ENCODE measurements at places on chromosomes 6 and 20. TPM values are rescaled to one million over a fixed set of nuclear protein-coding genes. Genes with fewer than 3 reads are reported as not detected.
A peak's percentile ranks its signal among the peaks of the same experiment; 100 is the strongest.

GRCh38 chr20:61024390-61024789 is 227.7 kb upstream of the CDH4 start:
- DNase-seq, result no peak

GRCh38 chr6:27679308-27679963 is 206.5 kb upstream of the ZNF184 start:
- DNase-seq, result no peak

The MATN4 gene
- 0.22 TPM for total RNA-seq

DNA sequence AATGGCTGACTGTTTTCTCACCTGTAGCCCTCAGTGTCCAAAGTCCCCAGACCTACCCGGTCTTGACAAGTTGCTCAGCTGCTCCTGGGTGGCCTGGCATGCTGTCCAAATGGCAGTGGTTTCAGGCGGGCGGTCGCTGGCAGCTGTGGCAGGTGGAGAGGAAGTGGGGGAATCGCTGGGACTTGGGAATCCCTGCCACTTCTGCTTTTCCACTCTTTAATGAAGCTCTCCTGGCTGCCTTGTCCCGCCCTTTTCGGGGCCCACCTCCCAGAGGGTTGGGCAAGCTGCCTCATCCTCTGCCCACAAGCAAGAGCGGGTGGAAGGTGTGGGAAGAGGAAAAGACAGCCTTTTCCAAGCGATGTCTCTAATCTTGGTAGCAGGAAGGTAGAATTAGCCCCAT is at the start of gene OCSTAMP:
OCSTAMP (minus strand) TSS at position 194 of the 400 bp plus-strand sequence; CDS start at position 100, 94 bp downstream.
- no peak for DNase-seq

- no peak for DNase-seq
Measured at GRCh38 chr20:11012975-11013374, 339.2 kb upstream of the JAG1 start.

- DNase-seq, result peak; percentile 69
Measured at GRCh38 chr6:111711476-111711875, 105.8 kb upstream of the TRAF3IP2 start.

DNA sequence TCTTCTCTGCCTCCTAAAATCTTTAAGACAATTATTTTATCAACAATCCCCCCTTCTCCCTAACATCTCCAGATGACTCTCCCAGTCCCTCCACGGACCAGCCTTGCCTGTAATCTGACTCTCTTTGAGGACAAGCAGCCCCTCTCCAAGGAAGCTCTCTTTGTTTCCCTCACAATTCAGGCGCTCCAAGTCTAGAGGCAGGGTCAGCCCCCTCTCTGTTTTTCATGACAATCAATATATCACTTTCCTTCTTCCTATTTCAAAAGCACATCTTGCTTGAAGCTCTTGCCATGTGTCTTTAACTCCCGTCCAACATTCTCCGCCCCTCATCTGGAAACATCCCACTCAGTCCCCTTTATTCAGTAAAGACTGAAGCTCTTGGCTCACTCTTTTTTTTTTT is 393.4 kb upstream of the SULF2 start:
- no peak for DNase-seq

The TAF4 gene
- total RNA-seq, result 20.1 TPM

DNA sequence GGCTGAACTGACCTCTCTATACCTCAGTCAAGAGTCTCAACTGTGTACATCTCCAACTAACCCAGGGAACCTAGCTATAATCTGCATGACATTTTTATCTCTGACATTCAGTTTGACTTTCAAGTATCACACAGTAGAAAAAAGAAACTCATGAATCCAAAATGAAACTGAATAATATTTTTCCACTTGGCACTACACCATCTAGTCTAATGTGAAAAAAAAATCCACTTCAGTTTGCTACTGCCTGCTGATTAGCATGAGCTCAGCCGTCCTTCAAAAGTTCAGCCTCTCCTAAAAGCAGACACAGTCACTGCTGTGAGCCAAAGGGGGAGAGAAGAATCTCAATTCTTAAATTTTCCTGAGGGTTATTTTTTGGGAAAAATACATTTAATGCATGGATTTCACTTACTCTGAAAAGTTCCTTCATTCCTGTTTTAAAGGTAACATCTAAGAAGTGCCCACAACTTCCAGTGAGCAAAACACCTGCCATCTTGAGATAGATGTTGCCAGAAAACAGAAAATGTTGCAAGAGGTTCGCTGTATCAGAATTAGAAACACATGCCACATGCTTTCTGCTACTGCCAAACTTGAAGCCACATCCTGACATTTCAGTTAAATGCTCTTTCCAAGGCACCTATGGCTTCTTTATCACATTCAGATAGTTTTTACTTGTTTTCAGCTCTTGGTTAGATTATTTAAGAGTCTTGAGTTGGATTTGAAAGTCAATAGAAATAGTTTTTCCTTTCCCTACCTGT is 95.4 kb downstream of the MKKS start:
- no peak for DNase-seq

DNA sequence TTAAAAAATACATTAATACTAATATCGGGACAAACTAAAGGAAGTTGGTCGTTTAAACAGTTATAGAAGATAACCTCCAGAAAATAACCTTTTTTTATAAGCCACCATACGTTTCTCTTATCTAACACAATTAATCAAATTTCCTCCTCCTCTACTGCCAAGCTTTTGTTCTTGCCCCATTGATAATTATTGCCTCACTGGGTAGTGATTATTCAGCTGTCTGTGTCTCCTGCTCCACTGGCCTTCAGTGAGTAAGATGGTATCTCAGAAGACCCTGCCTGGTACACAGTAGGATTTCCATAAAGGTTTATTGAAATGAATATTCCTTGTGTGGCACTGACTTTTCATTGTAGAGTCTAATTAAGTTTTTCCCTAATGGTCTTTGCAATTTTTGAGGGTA is 165.5 kb upstream of the SCGN start:
- DNase-seq, result no peak

GRCh38 chr6:111361648-111362047 is 121.4 kb downstream of the REV3L start:
- DNase-seq, result no peak

DNA sequence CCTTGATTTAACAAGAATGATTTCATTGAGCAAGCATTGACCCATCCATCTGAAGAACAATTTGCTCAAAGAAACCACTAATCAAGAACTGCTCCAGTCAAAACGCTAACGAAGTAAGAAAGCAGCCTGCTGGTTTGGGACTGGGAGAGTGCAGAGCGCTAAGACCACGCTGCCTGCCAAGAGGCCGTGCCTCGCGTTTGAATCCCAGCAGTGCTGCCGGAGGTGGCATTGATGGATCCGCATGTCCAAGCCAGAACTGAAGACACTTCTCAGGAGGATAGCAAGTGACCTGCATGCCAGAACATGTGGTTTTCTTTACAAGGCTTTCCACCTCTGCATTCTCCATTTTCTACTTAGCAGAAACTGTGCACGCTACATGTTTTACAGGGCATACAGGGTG is 105.2 kb upstream of the FOXC1 start:
- DNase-seq, result no peak

The C6orf58 gene
- total RNA-seq, result not detected

- DNase-seq, result no peak
Measured at GRCh38 chr6:20025681-20026080, 186.6 kb downstream of the MBOAT1 start.

GRCh38 chr6:27161946-27162603 is 85.4 kb upstream of the PRSS16 start:
- no peak for DNase-seq

DNA sequence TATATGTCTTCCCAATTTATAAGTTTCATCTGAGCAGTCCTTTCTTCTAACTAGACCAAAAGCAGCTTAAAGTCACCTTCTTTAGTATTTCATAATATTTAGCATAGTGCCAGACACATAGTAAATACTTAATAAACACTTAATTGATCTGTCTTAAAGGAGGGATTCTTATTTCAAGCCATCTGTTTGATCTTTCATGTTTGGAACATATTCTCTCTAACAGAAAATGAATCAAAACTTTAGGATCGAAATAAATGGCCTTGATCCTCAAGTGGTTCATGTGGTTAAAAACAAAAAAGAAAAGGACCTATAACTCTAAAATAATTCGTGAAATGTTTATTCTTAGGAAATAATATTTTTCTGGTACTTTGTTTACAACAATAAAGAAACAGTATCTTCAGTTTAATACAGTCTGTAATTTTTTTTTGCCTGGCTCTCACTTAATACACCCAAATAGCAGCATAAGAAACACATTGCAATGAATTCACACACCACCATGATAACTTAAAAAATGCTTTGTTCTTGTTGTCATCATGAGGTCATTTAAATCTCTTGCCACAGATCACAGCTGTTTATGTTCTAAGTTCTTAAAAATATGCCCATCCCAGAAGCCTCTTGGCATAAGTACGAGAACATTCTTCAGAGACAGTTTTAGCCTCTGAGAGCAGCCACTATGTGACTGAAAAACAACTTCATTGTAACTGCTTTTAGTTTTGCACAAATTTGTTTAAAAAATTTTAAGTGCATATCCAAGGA is 48.1 kb downstream of the ESF1 start:
- no peak for DNase-seq

DNA sequence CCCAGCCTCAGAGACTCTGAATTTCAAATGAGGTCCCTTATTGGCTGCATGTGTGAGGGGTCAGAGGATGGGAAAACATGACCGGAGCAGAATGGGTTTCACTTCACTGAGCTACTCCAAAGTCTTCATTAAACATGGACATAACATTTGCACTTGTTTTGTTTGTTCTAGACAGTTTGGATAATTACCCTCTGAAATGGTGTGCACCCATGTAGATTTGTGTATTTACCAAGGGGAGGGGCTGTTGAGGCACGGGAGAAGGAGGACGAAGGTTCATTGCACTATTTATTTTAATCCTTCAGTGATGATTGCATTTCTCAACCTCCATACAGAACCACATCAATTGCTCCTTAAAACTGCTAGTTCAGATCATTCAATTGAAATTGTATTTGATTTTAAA is 364.2 kb downstream of the TFAP2B start:
- DNase-seq, result no peak

The PLN gene
- total RNA-seq, result 10.6 TPM

The RBPJL gene
- not detected for total RNA-seq

The PHACTR2 gene
- 141 TPM for total RNA-seq

The THBD gene
- total RNA-seq, result 25.3 TPM

Data from sciatic nerve (tissue), 2 donors.